Left hindlimb (tissue), 1 donor: ENCODE measurements at places on chromosomes 16 and 17.

- DNase-seq = no peak
Observed at GRCh38 chr16:59168461-59169114, 434.5 kb upstream of the GOT2 start.

DNA sequence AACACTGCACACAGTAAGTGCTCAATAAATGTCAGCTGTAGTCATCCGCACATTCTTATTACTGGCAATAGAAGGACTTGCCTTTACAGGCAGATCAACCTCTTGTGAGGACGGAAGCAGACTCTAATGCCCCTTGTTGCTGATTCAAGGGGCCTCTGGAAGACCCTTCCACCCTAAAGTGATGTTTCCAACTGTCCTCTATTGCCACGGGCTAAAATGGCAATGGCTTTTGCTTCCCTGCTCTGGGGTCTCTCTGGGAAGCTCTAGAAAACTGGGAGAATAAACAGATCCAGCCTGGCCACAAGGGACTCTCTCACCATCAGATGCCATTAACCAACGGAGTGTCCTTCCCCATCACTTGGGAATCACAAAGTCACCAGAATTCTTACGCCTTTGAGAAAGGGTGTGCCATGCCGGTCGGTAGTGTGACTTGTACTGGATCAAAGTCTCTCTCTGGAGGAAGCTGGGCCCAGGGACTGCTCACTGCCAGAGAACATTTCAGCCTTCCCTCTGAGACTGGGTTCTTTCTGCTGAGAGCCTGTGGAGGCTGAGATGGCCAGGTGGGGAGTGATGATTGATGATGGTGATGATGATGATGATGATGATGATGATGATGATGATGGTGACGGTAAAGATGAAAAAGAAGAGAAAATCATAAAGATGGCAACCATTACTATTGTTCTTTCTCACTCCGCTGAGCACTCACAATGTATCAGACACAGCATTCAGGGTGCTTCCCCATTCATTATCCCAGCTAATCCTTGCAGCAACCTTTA, 146.8 kb downstream of the CYLD start:
- DNase-seq = no peak

DNA sequence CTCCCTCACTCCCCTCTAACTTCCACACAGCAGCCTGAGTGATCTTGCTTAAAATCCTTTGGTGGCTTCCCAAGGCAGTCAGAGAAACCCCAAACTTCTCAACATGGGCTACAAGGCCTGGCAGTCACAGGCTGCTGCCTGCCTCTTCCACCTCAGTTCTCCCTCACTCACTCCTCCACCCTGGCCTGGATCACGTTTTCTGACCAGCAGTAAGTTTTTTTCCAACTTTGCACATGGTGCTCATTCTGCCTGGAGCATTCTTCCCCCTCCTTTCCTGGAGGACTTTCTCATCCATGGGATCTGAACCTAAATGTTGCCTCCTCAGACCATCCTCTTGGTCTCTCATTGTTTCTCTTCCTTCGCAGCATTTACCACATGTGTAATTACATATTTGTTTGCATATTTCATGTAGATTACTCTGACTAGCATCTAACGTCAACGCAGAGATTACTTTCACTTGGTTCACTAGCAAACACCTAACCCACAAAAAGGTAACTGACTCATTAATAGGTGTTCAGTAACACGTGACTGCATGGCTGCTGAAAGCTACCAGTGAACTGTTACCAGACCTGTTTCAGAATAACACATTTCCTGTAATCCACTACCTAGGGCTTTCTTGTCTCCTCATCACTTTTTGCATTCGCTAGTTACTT, 17.1 kb downstream of the GNA13 start:
- no peak for DNase-seq

- no peak for DNase-seq
Observed at GRCh38 chr17:70365091-70365583, 195.8 kb downstream of the KCNJ2 start.

DNA sequence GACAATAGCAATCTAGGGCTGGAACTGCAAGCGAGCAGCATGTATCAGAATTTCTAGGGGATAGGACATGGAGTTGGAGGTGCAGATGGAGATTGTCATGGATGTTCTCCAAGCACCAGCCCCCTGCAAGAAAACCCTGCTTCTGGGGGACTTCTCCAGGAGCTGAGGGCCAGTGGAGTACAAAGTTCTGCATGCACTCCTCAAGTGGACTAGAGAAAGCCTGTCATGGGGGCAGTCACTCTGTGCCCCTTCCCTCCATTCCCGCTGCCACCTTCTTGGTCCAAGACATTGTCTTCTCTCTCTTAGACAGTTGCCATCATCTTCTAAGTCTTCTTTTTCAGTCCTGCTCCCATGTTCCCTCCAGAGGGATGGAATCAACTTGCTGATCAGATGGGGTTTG, 87.9 kb downstream of the AIPL1 start:
- DNase-seq = no peak

- DNase-seq = no peak
Observed at GRCh38 chr17:76473541-76473985, 6.2 kb downstream of the AANAT start.

GRCh38 chr17:45784741-45785479, 790 bp downstream of the CRHR1 start:
- DNase-seq = no peak

- DNase-seq = no peak
Observed at GRCh38 chr17:42950044-42950783, 14.0 kb downstream of the AARSD1 start.

GRCh38 chr16:1545044-1546040, 11.9 kb downstream of the TMEM204 start:
- DNase-seq = no peak

GRCh38 chr16:11715246-11715947, 27.3 kb downstream of the TXNDC11 start:
- no peak for DNase-seq
